Activated CD8-positive, alpha-beta T cell treated with anti-CD3 and anti-CD28 coated beads, Interleukin-2, amount 10 ng/mL, durations not matched to agents 7 days and 5 days (primary cell): ENCODE measurements at places on chromosomes 5 and 9. TPM values are rescaled to one million over a fixed set of nuclear protein-coding genes. Genes with fewer than 3 reads are reported as not detected.

The OGN gene
- not detected for total RNA-seq

The COL15A1 gene
- total RNA-seq: 0.37 TPM

The LRRC70 gene
- total RNA-seq: 0.97 TPM

The TRIP13 gene
- 42.6 TPM for total RNA-seq

The UGT3A1 gene
- total RNA-seq: not detected

The DMGDH gene
- not detected for total RNA-seq

GRCh38 chr9:125888211-125888610 lies 141.0 kb downstream of the PBX3 start:
- H3K4me3 ChIP-seq: no peak overlapping the region
- H3K27ac ChIP-seq: no peak overlapping the region
- peaks cover 47% of the 10 kb centered on the region for H3K27me3 ChIP-seq
- H3K4me1 ChIP-seq: peaks cover 10% of the 10 kb centered on the region
- no peaks in the 10 kb centered on the region for H3K36me3 ChIP-seq

DNA sequence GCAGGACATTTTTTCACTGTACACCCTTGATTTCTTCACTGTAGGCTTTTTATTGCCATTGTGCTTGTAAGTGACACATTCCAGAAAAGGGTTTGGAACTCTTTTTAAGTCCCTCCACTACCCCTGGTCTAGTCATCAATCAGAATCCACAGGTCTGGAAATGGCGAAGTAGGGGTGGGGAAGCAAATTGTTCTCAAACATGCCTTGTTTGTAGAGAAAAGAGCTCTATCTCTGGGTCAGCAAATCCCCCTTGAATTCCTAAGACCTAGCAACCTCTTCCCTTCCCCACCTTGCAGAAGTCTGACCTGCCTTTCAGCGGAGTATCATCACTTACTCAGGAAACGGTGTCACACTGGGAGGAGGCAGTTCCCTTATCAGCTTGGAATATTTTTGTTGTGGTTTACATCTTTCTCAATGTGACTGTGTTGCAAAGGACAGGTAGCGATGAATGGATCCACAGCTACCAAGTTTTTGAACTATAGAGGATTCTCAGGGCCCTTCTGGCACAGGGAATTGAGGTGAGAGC lies 3.2 kb downstream of the SH3RF2 start:
- H3K27me3 ChIP-seq: peaks cover 43% of the 10 kb centered on the region
- H3K27ac ChIP-seq: no peak overlapping the region
- no peak for DNase-seq
- no peaks in the 10 kb centered on the region for H3K36me3 ChIP-seq
- H3K4me3 ChIP-seq: no peak overlapping the region
- H3K4me1 ChIP-seq: peaks cover 10% of the 10 kb centered on the region

- peak overlapping the region; percentile 95 for H3K4me3 ChIP-seq
- H3K27ac ChIP-seq: peak overlapping the region; percentile 97
- no peak for DNase-seq
- no peaks in the 10 kb centered on the region for H3K27me3 ChIP-seq
Measured at GRCh38 chr9:127451608-127451857, 223 bp downstream of the LRSAM1 start.

GRCh38 chr9:109918339-109919163 lies 138.6 kb downstream of the PALM2AKAP2 start:
- peak; percentile 27 for DNase-seq
- H3K27ac ChIP-seq: peak overlapping the region; percentile 45
- H3K4me3 ChIP-seq: peak overlapping the region; percentile 7
- no peaks in the 10 kb centered on the region for H3K36me3 ChIP-seq

GRCh38 chr9:77594963-77595362 lies 53.2 kb downstream of the GNA14 start:
- no peak overlapping the region for H3K27ac ChIP-seq
- DNase-seq: no peak
- peaks cover 5% of the 10 kb centered on the region for H3K27me3 ChIP-seq
- H3K4me3 ChIP-seq: no peak overlapping the region

- H3K4me3 ChIP-seq: no peak overlapping the region
- no peak overlapping the region for H3K27ac ChIP-seq
Measured at GRCh38 chr5:145471831-145472612, 363.1 kb downstream of the PRELID2 start.

DNA sequence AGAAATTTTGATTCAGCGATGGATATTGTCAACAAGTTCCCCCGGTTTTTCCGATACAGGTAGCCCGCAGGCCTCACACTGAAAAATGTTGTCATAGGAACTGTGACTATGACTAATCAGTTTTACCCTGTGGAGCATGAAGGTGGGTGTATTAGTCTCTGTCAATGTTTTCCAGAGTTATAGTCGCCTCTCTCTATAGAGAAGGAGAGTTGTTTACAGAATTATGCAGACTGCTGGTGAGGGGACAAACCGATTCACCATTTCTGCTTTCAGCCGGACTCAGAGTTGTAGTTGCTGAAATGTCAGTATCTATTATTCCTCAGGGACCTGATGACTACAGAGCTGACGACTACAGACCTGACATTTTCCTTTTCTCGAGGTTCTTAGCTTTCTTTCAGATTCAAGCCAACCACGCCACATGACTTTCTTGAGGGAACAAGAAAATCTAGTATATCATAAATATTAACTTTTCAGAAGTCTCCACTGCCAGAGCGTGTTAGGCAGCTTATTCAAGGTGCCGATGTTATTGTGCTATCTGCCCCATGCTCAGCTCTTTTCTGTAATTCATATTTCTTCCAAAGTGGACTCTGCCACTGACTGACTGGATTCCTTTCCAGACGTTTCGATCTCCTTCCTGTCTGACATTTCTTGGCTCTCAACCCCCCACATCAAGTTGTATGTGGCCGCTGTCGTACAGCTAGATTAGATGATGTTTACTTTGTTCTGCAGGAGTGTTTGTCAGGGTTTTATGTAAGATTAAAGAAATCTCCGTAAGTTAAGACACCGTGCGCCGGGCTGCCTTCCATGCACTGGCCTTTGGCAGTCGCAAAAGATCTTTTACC lies 178.1 kb downstream of the FGF1 start:
- H3K36me3 ChIP-seq: no peaks in the 10 kb centered on the region
- peaks cover 2% of the 10 kb centered on the region for H3K27me3 ChIP-seq
- no peak overlapping the region for H3K27ac ChIP-seq
- DNase-seq: no peak
- peaks cover 7% of the 10 kb centered on the region for H3K4me1 ChIP-seq
- no peak overlapping the region for H3K4me3 ChIP-seq

DNA sequence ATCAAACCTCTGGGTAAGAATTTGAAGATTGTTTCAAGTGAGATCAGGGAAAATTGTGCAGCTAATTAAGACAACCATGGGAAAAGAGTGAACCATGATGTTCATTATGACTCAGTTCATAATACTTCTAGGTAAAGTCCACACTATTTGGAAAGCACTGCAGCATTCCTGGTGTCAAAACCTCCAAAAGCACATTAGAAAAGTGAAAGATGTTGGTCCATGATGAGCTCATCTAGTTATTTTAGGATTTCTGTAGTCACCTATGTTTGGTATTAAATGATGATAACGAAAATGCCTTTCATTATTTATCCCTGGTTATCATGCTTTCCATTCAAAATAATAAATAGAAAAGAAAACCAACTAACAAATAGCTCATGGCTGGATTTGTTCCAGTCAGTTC lies 49.1 kb downstream of the PTCD2 start:
- DNase-seq: no peak
- no peaks in the 10 kb centered on the region for H3K36me3 ChIP-seq
- no peak overlapping the region for H3K4me3 ChIP-seq

DNA sequence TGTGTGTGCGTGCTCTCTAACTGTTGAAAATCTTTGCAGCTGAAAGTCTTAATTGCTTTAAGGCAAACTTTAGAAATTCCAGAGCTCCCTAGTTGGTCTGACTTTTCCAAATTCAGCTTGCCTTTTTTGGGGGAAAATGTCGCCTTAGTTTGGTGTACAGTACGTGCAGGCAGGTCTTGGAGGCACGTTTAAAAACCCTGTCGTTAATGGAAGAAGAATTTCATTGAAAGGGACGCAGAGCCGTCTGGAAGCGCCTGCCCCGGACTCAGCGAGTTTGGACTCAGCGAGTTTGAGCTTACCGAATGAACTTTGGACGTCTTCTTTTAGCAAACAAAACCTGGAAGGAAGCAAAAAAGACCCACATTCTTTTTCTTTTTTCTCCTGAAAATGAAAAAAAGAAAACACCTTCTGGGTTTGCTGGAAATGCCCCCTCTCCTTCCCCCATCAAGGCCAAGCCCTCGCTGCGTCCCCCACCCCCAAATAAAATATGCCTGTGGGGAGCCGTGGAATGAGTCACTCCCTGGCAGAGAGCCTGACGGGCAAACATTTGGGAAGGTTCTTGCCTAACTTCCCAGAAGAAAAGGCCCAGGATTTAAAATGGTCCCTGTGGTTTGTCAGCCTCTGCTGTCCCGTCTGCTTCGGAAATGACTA lies 1.5 kb downstream of the NEK6 start:
- H3K4me3 ChIP-seq: peak overlapping the region; percentile 93
- H3K4me1 ChIP-seq: peaks cover 40% of the 10 kb centered on the region
- H3K27ac ChIP-seq: no peak overlapping the region
- peaks cover 6% of the 10 kb centered on the region for H3K36me3 ChIP-seq
- DNase-seq: no peak

- no peak for DNase-seq
- no peaks in the 10 kb centered on the region for H3K4me1 ChIP-seq
- no peaks in the 10 kb centered on the region for H3K36me3 ChIP-seq
- no peak overlapping the region for H3K27ac ChIP-seq
Measured at GRCh38 chr9:124684169-124684568, 86.9 kb downstream of the NR6A1 start.

- DNase-seq: no peak
- H3K27me3 ChIP-seq: peaks cover 6% of the 10 kb centered on the region
- peaks cover 16% of the 10 kb centered on the region for H3K4me1 ChIP-seq
- H3K36me3 ChIP-seq: no peaks in the 10 kb centered on the region
- no peak overlapping the region for H3K27ac ChIP-seq
Measured at GRCh38 chr5:142737179-142737578, 33.0 kb upstream of the ARHGAP26 start.

GRCh38 chr5:17076272-17076671 lies 140.2 kb upstream of the MYO10 start:
- H3K27me3 ChIP-seq: no peaks in the 10 kb centered on the region
- H3K36me3 ChIP-seq: no peaks in the 10 kb centered on the region
- H3K4me1 ChIP-seq: no peaks in the 10 kb centered on the region

- H3K4me1 ChIP-seq: peaks cover 20% of the 10 kb centered on the region
- DNase-seq: peak; percentile 33
- H3K4me3 ChIP-seq: peak overlapping the region; percentile 49
- H3K27me3 ChIP-seq: peaks cover 32% of the 10 kb centered on the region
Measured at GRCh38 chr9:91714020-91714806, 235.8 kb downstream of the ROR2 start.

DNA sequence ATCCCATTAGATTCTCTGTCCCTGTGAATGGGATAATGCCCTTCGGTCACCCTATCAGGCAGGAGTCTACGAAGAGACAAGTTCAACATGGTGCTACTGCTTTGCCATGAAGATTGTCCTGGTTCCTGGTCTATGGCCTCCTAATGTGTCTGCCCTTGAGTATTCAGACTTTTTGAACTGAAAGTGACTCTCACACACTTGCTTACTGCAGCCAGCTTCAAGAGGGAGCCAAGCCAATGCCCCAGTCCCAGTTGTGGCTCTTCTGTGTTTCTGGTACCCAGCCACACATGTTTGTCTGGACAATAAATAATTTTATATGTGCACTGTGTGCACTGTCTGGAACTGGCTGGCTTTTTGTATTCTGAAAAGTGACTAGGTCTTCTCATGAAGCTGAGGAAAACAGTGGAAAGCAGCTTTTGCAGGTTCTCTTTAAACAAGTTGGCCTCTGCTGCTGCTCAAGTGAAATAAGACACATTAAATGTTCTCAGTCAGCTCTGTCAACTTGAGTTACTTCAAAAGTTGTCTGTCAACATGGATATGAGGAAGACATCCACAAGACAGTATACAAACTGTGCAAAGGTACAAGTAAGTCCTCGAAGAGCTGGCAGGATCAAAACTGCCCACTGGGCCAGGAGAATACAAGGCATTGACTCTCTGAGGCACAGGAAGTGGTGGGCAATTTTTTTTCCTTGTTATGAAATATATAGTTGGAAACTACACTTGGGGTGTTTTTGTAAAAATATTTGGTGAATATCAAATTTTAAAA lies 60.0 kb downstream of the ZNF608 start:
- H3K27ac ChIP-seq: no peak overlapping the region
- DNase-seq: no peak
- H3K4me3 ChIP-seq: no peak overlapping the region
- H3K4me1 ChIP-seq: no peaks in the 10 kb centered on the region
- H3K36me3 ChIP-seq: no peaks in the 10 kb centered on the region

- no peaks in the 10 kb centered on the region for H3K36me3 ChIP-seq
- H3K27ac ChIP-seq: no peak overlapping the region
- no peak for DNase-seq
- H3K4me1 ChIP-seq: peaks cover 10% of the 10 kb centered on the region
- no peak overlapping the region for H3K4me3 ChIP-seq
Measured at GRCh38 chr5:178165581-178165980, 11.9 kb upstream of the NHP2 start.

DNA sequence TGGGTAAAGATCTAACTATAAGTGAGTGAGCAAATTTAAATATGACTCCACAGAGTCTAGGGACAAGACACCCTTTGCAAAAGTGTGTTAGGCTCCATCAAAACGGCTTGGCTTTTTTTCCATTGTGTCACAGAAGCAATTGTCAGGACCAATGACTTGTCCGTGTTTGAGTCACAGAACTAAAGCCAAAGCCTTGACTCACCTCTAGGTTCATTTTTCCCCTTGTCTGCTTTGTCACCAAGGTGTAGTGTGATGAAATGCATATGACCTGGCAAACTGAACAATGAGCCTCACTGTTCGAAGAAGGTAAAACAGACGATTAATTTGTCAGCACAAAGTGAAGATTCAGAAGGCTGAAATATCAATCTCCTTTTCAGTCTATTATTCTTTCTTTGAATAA lies 331.0 kb downstream of the GLIS3 start:
- H3K27ac ChIP-seq: no peak overlapping the region
- H3K27me3 ChIP-seq: no peaks in the 10 kb centered on the region
- no peak overlapping the region for H3K4me3 ChIP-seq
- no peaks in the 10 kb centered on the region for H3K4me1 ChIP-seq
- no peak for DNase-seq

- peaks cover 11% of the 10 kb centered on the region for H3K4me1 ChIP-seq
- no peak within 1 kb of the TSS for H3K27ac ChIP-seq
- no peak within 1 kb of the TSS for H3K4me3 ChIP-seq
- peaks cover 64% of the 10 kb centered on the region for H3K27me3 ChIP-seq
Measured at GRCh38 chr9:109166771-109167601, at the start of gene FRRS1L. Gene FRRS1L, minus strand, starts transcription at chr9:109167249. Its CDS starts 111 bp downstream, at chr9:109167138.

- no peak overlapping the region for H3K4me3 ChIP-seq
- H3K4me1 ChIP-seq: no peaks in the 10 kb centered on the region
- no peaks in the 10 kb centered on the region for H3K36me3 ChIP-seq
- H3K27me3 ChIP-seq: no peaks in the 10 kb centered on the region
- no peak overlapping the region for H3K27ac ChIP-seq
Measured at GRCh38 chr5:74140409-74140808, 500.1 kb downstream of the ENC1 start.
